Stimulated activated CD4-positive, alpha-beta T cell treated with anti-CD3 and anti-CD28 coated beads, Interleukin-1b, Interleukin-23, amount 100 ng/mL, for 1 hour (primary cell): ENCODE measurements at places on chromosomes 13 and 19.

- DNase-seq = no peak
Observed at GRCh38 chr13:79740991-79741390, 260.0 kb downstream of the NDFIP2 start.

GRCh38 chr13:34151885-34152284 lies 333.9 kb downstream of the RFC3 start:
- no peak for DNase-seq

GRCh38 chr13:42751693-42752092 lies 29.7 kb upstream of the FAM216B start:
- no peak for DNase-seq

- no peak for DNase-seq
Observed at GRCh38 chr19:33407716-33408115, 34.2 kb downstream of the CEBPG start.

DNA sequence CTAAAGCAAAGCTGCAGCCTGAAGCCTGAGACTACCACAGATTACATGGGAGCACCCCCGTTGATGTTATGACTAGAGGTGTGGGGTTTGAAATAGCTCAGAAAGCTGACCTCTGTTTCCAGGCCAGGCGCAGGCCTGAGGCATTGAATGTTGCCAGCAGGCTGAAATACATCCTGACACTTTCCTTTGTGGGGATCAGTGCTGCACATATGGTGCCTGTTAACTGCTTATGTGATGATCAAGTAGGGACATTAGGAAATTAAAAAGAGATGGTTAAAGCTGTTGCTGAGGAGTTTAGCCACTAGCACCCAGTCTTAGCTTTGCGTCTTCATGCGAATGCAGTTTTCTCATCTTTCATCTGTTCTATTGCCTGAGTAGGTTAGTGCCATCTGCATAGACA lies 83.2 kb downstream of the CCNA1 start:
- no peak for DNase-seq

DNA sequence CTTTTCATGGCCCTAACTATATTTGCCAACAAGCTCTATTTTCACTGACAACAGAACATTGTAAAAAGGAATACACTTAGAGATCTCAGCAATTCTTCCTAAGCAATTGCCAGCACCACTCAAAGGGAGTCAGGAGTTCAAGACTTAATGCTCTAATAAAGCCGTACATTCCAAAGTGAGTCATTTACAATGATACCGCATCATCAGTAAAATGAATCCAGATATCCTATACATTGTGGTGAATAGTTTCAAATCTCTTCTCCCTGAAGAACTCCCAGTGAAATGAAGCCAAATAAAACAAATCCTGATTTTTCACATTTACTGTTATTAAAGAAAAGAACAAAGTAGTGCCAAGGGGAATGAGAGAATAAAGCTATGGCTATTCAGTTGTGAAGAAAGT lies 2898.7 kb upstream of the PCDH20 start:
- DNase-seq = no peak

- no peak for DNase-seq
Observed at GRCh38 chr19:55699221-55699620, 24.2 kb downstream of the EPN1 start.

DNA sequence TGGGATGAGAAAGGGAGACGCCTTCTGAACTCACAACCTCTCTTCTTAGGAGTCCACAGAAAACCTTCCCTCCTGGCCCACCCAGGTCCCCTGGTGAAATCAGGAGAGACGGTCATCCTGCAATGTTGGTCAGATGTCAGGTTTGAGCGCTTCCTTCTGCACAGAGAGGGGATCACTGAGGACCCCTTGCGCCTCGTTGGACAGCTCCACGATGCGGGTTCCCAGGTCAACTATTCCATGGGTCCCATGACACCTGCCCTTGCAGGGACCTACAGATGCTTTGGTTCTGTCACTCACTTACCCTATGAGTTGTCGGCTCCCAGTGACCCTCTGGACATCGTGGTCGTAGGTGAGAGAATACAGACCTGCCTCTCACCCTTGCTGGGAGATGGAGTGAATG lies 3.3 kb downstream of the KIR3DL3 start:
- no peak for DNase-seq

DNA sequence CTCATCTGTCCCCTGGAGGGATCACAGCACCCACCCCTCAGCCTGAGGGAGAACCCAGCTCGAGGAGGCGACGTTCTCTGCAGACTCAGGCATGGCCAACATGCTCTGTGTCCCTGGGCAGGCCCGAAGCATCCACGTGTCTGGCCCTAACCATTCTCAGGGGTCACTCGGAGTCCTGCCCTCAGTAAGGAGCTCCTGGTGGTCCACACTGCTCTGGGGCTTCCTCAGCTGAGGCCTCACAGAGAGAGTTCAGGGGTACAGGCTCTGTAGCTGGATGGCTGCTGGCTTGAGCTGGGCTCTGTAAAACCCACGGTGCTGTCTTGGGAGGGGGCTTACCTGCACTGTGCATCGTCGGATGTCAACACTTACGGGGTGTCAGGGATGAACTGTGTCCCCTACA lies 4.4 kb upstream of the SIGLEC8 start:
- no peak for DNase-seq

DNA sequence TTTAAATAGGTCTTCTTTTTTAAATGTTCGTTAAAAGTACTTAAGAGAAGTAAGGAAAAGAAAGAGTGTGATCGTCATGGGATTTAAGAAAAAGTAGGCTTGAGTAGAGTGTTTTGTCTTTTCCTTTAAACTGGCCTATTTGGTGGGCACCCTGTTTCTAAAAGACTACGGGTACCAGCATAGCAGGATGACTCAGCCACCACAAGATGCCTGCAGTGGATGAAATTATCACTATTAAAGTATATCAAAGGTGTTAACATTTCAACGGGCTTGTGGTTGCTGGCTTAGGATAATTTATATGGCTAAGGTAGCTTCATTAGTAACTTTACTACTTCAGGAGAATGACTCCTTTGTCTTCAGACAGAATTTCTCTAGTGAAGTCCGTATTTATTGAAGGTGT lies 112.6 kb downstream of the STARD13 start:
- no peak for DNase-seq

GRCh38 chr19:4624301-4624700 lies 15.0 kb upstream of the TNFAIP8L1 start:
- DNase-seq = no peak

DNA sequence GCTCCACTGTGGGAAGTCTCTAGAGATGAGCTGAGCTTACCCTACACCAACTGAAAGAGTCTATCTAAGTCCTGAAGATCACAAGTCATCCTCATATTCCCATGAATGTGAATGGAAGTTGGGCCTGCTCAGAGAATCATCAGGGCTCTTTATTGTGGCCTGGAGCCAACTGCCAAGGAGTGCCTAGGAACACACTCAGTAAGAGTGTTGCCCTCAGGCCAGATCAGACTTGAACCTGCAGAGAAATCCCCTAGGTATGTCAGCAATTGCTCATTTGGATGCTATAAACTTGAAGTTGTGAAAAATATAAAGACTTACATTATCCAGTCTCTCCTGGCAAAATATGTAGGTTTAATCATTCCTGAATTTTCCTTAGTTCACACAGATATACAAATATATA lies 1070.2 kb downstream of the EFNB2 start:
- DNase-seq = no peak

DNA sequence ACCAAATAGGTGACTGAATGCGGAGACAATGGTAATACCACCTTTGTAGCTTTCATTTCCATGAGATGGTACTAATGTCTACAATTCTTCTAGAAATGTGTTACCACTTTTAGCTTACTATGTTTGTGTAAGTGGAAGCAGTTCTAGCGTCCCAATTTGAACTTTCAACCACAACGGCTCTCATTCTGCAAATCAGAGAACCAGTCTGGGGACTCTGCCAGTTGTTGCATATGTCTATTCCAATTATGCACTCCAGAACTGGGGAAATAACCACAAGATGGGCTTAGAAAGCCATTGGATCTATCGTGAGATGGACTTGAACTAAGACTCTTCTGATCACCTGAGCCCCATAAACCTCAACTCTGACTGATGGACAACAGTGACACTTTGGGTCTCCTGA lies 862.3 kb downstream of the SLITRK1 start:
- no peak for DNase-seq

DNA sequence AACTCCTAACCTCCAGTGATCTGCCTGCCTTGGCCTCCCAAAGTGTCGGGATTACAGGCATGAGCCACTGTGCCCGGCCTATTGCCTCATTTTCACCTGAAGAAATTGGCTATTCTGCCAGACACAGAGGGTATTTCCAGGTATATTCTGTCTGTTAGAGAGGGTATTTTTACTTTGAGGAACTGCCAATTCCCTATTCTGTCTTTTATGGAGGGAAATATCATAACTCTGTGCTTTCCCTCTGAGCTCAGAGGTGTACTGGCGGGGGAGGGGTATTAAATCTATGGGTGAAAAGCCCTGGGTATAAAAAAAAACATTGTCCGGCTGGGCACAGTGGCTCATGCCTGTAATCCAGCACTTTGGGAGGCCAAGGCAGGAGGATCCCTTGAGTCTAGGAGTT lies 24.8 kb downstream of the TSKS start:
- DNase-seq = no peak

DNA sequence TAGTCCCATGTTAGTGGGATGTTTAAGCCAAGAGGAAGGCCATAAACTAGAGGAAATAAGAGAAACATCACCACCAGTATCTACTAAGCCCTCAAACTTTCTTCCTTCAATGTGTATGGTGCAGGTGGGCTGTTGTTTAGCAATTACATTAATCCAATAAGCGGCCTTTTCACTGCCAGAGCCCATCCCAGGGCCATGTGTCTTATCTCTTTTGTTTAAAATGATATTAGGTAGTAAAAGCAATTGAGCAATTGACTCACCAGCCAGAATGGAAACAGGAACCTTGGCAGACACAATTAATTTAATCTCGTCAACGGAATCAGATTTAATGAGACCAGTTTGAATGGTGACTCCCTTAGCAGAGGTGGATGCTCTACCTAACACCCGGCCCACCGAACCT lies 1503.5 kb downstream of the UQCRFS1 start:
- no peak for DNase-seq

GRCh38 chr19:10388957-10389356 lies 8.6 kb upstream of the TYK2 start:
- DNase-seq = peak; percentile 83

- DNase-seq = no peak
Observed at GRCh38 chr19:752652-753517, 2.0 kb downstream of the MISP start.

GRCh38 chr13:29746148-29746677 lies 104.2 kb downstream of the UBL3 start:
- no peak for DNase-seq

DNA sequence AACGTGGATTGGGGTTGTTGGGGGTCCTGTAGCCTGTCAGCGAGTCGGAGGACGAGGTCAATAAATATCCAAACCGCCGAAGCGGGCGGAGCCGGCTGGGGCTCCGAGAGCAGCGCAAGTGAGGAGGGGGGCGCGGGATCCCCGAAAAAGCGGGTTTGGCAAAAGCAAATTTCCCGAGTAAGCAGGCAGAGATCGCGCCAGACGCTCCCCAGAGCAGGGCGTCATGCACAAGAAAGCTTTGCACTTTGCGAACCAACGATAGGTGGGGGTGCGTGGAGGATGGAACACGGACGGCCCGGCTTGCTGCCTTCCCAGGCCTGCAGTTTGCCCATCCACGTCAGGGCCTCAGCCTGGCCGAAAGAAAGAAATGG lies 754 bp upstream of the SIX5 start:
- DNase-seq = no peak

DNA sequence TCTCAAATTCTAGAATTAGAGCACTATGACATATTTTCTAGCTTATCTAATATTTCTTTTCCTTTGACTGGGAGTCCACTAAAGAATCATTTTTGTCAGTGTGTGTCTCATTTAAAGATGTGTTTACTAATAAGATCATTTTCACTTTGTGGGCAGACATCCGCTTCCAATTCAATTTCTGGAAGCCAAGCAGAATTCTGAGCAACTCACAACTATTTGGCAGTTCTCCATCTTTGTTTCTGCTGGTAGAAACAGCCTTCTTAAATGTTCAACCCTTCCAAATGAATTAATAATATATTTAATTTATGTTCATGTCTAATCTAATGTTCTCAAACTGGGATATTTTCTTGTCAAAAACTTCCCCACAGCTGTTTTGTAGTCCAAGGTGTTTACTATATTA lies 411.8 kb downstream of the KCTD12 start:
- DNase-seq = no peak

- no peak for DNase-seq
Observed at GRCh38 chr19:50720181-50720920, 749 bp upstream of the SHANK1 start.

DNA sequence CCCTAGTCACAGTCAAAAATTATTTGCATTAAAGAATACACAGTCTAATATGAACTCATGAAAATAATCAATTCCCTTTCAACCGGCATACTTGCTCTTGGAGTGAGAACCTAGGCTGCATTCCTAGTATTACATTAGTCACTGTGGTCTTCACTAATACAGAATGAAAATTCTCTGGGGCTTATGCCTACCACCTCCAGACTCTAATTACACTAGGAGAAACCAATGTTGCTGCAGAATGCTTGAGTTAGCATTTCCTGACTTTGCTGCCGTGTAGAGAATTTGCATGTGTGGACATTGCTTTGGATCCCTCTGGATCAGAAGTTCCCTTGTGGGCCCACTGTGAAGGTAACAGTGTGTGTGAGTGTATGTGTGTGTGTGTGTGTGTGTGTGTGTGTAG lies 87.8 kb downstream of the CCNA1 start:
- no peak for DNase-seq

DNA sequence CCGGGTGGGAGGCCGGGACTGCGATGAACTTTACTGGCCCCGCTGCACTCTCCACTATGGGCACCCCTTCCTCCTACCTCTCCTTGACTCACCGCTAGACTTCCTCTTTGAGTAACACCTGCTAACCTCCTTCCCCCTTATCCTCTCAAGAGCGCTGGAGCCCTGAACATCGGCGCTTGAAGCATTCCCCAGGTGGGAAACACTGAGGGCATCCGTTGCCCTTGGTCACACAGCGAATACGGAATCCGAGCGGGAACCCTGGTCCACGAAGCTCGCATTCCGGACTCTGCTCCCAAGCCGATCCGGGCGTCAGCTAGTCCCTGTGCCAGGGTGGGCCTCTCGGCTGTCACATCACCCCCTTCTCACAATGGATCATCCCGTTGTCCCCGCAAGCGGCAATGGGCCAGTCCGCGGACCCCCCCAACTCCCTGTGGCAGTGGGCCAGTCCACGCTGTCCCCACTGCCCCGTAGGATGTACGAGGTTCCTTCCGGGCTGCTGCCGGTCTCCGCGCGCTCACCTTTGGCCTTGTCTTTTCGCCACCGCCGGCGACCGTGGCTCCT lies 4.2 kb downstream of the LIPE start:
- peak; percentile 24 for DNase-seq

- DNase-seq = no peak
Observed at GRCh38 chr13:89684896-89685295, 1662.6 kb upstream of the MIR17HG start.

GRCh38 chr13:39552246-39552645 lies 50.7 kb downstream of the LHFPL6 start:
- no peak for DNase-seq

GRCh38 chr19:44539236-44539826 lies 9.9 kb upstream of the CEACAM20 start:
- DNase-seq = no peak
